ENCODE measurements at places on chromosomes 5 and 9.

DNA sequence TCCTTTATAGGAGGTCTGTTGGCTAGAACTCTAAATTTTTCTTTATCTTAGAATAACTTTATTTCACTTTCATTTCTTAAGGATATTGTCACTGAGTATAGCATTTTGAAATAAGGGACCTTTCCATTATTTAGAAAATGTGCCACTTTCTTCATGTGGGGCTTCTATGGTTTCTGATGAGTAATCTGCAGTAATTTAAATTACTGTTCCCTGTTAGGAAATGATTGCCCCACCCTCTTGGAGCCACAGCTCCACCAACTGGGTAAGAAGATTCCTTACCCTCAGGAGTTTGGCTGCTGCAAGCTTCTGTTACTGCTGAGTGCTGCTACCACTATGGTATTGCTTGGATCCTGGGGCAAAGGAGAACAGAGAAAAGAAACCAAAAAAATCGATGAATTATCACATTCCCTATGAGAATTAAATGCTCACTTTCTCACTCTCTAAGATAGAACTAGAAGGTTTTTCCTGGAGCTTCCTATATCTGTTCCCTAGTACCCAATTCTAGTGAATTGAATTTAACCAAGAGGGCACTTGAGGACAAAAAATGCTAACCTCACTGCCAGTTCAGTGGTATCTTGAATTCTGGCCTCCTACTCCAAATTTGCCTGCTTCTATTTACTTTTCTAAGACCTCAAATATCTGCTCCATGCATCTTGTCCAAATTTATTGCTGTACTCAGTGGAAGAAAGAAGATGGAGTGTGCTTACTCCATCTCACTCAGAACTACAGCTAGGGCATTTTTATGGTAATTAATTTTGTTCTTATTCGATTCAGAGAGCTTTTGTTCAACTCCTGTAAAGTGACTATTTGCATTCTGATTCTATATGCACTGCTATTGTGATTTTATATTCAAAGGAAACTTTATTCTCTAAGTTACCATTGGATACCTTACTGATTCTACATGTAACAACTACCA lies 2111.3 kb downstream of the MAT2B start:
- DNase-seq: no peak

DNA sequence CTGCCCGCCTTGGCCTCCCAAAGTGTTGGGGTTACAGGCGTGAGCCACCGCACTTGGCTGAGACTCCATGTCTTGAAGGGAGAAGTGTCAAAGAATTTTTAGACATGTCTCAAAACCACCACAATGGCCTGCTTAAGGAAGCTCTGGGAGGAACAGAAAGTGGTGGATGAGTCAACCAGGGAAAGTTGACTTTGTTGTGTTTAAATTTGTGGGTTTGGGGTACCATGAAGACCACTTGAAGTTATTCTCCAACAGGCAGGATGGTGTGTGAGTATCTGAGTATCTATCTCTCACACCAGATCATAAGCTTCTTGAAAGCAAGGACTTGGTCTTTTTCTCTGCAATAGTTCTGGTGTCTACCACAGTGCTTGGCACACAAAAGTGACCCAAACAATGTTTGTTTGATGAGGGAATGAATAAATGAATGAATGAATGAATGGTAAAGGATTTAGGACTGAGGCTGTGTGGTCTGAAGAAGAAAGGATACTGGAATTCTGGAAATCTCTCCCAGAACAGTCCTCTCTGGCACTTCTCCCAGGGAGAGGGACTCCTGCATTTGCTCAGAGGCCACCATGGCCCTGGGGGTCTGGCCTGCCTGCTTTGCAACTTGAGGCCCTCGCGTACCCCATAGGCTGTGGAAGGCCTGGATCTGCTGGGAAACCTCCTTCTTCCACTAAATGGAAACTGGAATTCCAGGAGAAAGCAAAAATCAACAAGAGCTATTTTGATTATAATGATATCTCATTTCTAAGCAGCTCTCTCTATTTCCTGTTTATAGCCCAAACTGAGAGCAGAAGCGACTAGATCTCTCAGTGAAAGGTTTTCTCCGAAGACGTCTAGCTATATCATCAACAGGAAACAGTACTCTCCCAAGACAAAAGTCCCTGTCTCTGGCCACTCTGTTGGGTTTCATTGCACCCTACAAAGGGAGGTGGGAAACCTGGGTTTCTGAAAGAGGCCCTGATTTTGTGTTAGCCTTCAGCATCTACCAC lies 187.9 kb downstream of the PALM2AKAP2 start:
- peak; percentile 74 for DNase-seq

DNA sequence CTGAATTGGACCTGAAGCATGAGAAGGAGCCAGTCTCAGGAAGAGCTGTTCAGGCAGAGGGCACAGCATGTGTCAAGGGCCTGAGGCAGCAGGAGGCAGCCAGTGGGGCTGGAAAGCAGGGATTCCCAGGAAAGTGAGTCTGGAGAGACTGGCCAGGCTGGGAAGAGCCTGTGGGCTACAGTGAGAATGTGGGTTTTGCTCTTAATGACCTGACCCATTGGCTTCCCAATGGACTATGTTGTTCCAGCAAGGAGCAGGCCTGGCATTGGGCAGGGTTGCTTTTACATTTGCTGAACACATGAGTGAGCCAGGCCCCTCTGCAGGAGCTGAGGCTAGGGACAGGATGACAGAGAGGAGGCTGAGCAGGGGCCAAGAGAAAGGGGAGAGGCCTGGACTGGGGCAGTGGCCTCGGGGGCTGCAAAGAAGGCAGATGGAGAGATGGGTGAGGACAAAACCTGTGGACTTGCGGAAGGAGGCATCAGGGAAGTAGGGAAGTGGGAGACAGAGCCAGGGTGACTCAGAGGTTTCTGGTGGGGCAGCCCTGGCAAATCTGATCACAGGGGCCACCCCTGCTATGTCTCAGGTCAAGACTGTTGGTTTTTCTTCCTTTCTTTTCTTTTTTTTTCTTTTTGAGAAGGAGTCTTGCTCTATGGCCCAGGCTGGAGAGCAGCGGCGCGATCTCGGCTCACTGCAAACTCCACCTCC lies 65.9 kb upstream of the NEK6 start:
- peak; percentile 40 for DNase-seq

DNA sequence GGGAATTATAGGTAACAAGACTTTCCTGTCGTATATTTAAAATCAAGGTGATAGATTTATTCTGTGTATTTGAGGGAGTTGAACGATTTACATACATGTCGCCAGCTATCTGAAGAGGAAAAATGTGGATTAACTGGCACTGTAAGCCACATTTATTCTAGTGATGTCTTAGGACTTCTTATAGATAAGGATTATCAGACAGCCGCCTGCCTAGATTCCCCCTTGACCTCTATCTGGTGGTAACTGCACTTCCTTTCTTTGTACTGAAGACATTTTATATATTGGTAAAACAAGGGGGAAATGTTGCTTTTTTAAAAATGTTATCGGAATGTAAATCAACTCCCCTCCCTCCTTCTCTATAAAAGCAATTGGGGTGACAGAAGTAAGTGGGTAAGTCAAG lies 39.3 kb upstream of the F2RL2 start:
- DNase-seq: no peak

GRCh38 chr5:14665101-14665822 lies 744 bp downstream of the OTULIN start:
- peak; percentile 28 for DNase-seq

GRCh38 chr5:139925650-139926640 lies 117.2 kb downstream of the NRG2 start:
- DNase-seq: no peak

GRCh38 chr5:141821430-141821925 lies 56.7 kb downstream of the PCDH1 start:
- peak; percentile 5 for DNase-seq

DNA sequence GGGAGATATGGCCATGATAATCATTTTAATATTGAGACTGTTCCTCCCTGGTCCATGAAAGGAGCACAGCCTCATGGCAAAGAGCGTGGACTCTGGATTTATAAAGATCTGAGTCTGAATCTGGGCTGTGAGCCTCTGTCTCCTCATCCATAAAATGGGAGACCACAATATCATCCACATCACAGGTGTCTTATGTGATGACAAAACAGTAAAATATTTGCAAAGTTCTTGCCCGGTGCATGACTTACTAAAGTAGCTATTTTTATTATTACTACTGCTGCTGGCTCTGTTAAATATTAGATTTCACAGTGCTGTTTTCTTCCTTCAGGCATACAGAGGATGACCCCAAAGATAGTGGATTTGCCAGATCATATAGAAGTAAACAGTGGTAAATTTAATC lies 74.1 kb downstream of the TEK start:
- DNase-seq: no peak

- no peak for DNase-seq
Observed at GRCh38 chr9:35306283-35306682, 144.5 kb downstream of the UNC13B start.

DNA sequence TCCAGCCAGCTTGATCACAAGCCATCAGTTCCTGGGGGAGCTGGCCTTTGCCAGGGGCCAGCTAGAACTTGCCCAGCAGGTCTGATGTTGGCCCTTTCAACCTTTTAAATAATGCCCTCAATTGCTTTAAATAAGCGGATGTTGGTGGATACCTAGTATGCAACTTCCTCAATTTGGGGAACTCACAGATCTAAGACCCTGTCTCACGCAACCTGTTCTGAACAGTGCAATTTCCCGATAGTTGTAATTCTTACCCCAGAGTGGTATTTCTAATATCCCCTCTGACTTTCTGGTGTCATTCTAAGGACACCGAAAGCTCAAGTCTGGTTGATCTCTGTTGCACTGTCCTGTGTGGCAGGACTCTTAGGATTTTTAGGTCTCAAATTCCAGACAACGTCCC lies 23.1 kb downstream of the GALNT12 start:
- DNase-seq: peak; percentile 12

GRCh38 chr9:2787065-2787464 lies 56.8 kb downstream of the PUM3 start:
- no peak for DNase-seq

DNA sequence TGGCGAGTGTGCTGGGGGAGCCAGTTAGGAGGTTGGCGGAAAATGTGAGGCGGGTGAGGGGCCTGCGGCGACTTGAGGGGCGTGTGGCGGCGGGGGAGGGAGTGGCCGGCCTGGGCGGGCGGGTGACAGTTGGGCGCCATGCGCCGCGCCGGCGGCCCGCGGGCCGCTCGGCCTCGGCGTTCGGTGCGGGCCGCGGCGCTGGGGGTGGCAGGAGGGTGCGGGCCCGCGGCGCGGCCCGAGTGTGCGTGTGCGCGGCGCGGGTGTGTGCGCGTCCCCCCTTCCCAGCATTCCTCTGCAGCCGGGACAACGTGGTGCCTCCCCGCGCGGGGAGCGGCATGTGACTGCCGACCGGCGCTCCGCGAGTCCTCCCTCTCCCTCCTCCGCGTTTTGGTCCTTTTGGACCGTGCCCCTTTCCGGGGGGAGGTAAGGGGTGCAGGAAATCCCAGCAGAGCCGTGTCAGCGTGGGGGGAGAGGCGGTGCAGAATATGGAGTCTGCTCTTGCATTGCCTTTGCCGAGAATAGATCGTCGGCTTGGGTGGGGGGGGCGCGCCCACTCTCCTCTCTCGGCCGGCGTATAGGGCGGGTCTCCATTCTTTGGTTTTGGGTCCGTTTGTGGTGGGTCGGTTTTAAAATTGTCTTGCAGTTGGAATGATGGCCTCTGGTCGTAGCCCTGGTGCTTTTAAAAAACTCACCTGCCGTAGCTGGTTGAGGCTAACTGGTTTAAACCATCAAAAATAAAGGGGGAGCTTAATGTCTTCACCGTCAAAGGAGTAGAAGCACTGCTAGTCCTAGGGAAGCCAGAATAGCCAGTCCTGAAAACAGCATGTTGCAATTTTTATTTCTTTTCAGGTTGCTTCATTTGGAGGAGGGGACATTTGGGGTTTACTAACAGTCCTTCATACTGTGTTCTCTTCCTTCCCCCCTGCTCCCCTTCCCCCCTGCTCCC lies 2.0 kb downstream of the LARP1 start:
- peak; percentile 44 for DNase-seq

DNA sequence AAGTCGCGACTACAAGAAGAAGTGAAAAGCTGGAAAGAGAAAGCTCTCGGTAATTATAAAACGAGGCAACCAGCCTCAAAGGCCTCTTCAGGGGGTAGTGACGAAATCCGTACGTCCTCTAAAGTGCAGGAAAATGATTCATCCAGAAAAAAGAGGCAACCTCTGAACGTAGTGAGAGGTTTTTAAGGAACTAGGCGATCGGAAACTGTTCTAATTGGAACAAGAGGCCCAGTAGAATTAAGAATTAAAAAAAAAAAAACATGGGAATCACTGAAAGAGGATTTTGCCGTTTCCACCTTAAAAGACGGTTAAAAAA lies 1.0 kb downstream of the CSNK1A1 start:
- peak; percentile 87 for DNase-seq

DNA sequence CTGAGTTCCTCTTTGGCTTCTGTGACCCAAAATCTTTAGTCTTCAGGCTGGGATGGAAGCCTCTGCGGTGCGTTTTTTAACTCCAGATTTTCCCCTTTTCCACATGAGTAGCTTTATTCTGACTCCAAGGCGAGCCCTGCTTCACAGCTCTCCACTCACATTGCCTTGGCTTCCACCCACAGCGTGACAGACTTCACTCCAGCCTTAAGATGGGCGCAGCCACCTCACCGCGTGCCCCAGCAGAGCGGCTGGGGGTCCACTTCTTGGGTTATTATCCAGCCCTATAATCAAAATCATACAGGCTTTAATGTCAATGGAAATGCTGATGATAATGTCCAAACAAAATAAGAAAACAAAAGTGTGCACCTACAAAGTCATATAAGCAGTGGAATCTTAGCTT lies 1.2 kb downstream of the EXOC3 start:
- DNase-seq: no peak

- peak; percentile 75 for DNase-seq
Observed at GRCh38 chr9:110029429-110029955, 178.5 kb downstream of the C9orf152 start.

GRCh38 chr5:154189256-154189818 lies 1.2 kb upstream of the GALNT10 start:
- DNase-seq: no peak

DNA sequence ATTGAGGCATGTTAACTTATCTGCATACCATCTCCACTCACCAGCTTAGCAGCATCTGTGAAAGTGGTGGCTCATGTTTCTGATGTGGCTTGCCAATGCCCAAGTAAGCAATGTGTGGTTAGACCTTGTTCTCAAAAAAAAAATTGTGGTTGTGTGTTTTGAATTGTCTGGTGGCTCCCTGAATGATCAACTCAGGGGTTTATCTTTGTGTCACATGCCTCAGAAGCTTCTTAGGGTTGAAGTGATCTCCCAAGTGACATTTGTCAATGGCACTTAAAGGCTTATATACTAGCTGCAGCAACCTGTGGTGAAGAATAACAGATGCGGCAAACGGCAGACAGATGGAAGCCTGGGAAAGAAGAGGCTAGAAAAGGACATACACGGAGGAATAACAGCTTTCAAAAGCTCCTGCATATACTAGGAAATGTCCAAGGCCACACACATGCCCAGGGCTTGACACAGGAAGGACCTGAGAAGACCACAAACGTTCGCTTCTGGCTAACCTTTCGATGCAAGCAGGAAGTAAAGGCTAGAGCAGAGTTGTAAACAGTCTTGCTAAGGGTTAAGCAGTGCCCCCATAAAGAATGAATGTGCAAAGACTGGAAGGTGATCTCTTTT lies 42.2 kb upstream of the FSD1L start:
- no peak for DNase-seq

DNA sequence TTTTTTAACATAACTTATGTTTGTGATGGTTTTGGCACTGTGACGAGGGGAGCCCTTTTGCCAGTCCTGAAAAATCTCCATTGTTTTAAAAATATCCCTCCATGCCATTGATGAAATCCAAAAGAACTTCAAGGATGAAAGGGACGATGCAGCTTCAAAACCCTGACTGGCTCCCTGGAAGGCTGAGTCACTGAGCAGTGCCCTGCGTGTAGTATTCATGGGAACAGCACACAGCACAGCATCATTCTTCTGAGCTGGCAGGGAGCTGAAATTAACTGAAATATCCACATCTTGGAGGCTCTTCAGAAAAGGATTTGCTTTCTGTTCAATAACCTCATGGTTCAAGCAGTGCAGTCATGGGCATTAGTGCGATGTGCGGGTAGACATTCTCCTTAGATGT lies 29.7 kb downstream of the PDE4D start:
- DNase-seq: no peak
